ENCODE measurements at places on chromosomes 7 and 10. TPM values are rescaled to one million over a fixed set of nuclear protein-coding genes. Genes with fewer than 3 reads are reported as not detected.

Gene NKX1-2
- 7.7 TPM for polyA plus RNA-seq

Gene ADCYAP1R1
- polyA plus RNA-seq = 4.4 TPM

Gene OR13A1
- polyA plus RNA-seq = 0.06 TPM

Gene CTAGE15
- 5.2 TPM for polyA plus RNA-seq

Gene ABCB4
- 1.0 TPM for polyA plus RNA-seq

Gene OPALIN
- polyA plus RNA-seq = not detected

GRCh38 chr7:105748701-105749100, 127.7 kb downstream of the ATXN7L1 start:
- no peak for DNase-seq

DNA sequence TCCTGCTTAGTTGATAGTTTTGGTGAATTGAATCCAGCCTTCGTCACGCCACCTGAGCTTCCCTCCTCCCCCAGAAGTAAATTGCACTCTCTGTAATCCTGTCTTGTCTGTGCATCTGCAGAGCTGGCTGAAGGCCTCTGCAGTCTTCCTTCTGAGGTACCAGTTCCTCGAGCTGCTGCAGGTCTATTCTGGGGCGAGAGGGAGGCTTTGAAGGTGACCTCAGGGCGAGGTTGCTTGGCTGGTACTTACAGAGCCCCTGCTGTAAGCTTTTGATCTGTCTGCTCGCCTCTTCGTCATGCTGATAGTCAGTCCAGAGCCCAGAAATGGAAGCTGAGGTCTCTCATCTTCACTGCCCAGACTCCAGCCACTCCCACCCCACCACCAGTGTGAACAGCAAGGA, 513.6 kb upstream of the FOXK1 start:
- no peak for DNase-seq

DNA sequence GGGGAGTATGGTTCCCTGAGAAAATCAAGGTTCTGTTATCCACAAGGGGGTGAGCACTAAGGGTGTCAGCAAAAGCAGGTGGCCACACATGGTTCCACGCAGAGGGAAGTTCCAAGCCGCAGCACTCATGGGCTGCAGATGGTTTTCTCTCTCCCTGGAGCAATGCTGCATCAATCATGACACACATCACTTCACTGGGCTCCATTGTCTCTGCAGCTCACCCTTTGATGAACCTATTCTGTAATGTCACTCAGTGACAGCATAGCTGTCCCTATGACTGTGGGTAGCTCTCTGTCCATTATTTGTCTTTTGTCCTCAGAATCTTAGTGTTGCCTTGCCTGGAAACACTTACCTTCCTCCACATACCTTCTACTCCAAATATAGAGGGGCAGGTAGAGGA, 34.8 kb downstream of the LRRC18 start:
- DNase-seq = no peak

DNA sequence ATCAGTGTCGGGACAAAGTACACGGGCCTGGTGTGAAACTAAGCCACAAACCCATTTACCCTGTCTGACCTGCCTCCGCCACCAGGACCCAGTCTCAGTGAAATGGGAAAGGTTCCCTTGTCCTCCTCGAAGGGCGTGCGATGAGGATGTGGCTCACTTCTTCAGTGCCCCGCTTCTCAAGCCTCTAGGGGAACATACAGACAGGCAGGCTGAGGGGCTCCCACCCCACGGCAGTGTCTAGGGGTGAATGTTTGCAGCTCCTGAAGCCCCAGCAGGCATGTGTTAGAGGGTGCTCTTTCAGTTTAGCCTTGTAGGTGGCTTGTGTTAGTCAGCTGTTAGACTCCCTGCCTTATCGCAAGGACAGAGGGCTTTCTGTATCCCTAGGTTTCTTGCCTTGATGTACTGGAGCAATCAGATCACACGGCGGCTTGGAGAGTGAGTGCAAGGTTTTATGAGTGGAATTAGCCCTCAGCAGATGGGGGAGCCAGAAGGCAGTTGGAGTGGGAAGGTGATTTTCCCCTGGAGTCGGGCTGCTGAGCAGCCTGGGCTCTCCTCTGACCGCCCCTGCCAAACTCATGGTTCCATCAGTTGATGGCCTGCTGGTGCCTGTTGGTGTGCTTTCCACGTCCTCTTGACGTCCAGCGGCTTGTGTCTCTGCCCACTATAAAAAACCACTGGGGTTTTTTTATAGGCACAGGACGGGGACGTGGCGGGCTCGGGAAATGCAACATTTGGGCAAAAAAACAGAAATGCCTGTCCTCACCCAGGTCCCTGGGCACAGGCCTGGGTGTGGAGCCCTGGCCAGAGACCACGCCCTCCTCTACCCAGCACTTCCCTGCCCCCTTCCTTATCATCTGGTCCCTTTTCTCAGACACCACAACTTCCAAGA, 759 bp downstream of the NUDT1 start:
- peak; percentile 54 for DNase-seq

DNA sequence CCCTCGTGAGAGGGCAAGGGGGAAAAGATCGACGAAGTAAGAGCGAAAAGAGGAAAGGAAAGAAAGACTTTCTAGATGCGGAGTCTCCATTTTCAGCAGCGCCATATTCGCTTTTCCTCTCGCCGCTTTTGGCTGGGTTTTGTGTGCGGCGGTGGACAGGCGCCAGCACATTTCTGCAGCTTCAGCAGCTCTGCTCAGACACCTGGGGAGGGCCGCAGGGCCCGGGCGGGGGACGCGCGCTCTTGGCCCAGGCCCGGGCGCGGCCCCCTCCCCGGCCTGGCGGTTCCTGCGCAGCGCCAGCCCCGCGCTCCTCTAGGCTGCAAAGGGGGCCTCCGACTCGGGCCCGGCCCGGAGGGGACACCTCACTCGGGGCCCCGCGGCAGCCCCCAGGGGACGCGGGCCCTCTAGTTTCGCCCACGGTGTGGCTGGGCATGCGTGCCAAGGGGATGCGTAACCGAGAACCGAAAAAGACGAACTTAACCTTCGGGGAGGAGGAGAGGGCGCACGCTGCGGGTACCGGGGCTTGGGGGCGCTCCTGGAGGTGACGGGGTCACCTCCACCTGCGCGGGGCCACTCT, 34.5 kb upstream of the EBLN1 start:
- peak; percentile 64 for DNase-seq

DNA sequence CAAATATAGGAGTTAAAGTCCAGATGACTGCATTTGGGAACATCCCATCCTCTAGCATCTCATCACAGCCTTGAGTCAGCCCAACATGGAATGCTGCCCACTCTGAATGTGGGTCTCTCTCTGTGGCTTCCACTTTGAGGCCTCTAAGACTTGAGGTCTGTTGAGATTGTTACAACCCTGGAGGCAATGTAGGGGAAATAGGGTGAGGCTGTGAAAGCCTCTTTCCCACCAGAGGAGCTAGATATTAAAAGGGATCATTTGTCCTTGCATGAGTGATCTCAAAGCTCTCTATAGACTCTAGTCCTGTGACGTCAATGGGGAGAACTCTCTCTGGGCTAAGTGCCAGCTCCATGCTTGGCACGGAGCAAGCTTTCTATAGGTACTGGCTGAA, 6.4 kb upstream of the GOLGA7B start:
- no peak for DNase-seq

Measured in large intestine (tissue), 12 donors.